Aorta (tissue), 5 donors: ENCODE measurements at places on chromosomes 11 and 22. TPM values are rescaled to one million over a fixed set of nuclear protein-coding genes. Genes with fewer than 3 reads are reported as not detected.

GRCh38 chr11:44754876-44755555 lies 28.3 kb downstream of the TSPAN18 start:
- H3K4me3 ChIP-seq: no peak overlapping the region
- no peaks in the 10 kb centered on the region for H3K36me3 ChIP-seq
- peaks cover 5% of the 10 kb centered on the region for H3K4me1 ChIP-seq

GRCh38 chr11:64067230-64067993 lies 31.7 kb downstream of the FLRT1 start:
- H3K27ac ChIP-seq: no peak overlapping the region
- H3K4me1 ChIP-seq: no peaks in the 10 kb centered on the region
- no peak overlapping the region for H3K4me3 ChIP-seq
- H3K27me3 ChIP-seq: no peaks in the 10 kb centered on the region

DNA sequence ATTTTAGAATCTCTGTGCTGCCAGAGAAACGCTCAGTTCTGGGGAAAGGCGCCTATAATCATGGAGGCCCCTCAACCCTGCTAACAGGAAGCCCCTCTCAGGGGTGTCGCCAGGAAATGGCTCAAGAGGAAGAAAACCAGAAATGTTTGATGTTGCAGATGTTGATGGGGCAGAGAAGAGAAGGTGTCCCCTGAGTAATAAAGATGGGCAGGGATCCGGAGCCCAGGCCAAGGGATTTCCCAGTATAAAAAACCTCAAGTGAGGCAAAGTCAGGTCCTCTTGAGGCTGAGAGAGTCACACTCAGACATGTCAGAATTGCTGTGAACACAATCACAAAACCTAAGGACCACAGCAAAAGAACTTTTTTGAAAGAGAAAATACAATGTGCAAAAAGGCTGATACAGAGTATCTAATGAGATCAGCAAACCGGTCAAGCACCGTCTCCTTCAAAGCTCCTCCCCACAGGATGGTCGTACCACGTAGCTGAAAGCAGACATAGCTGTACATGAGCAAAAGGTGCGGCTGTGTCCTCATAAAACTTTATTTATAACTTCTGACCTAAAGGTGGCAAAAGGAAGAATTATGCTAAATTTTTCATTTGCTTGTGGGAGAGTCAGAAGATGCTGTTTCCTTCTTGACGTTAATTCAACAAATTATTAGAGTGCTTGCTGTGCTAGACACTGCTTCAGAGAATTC lies 12.2 kb downstream of the MOV10L1 start:
- H3K36me3 ChIP-seq: no peaks in the 10 kb centered on the region
- no peaks in the 10 kb centered on the region for H3K27me3 ChIP-seq
- DNase-seq: no peak
- H3K4me3 ChIP-seq: no peak overlapping the region
- no peak overlapping the region for H3K27ac ChIP-seq
- H3K4me1 ChIP-seq: no peaks in the 10 kb centered on the region

DNA sequence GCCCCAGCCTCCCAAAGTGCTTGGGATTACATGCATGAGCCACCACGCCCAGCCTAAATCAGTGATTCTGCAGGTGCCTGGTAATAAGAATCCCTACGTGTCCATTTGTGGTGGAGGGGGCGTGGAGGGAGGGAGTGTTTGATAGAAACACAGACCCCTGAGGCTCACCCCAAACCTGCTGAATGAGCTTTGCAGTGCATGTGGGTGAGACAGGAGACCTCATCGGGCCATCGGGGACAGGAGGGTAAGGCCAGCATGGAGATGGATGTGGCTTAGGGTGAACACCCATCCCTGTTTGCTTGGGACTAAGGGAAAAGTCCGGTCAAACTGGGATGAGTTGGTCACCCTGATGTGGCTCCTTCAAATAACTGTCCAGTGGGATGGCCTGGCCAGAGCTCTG lies 71.3 kb upstream of the ALX4 start:
- no peaks in the 10 kb centered on the region for H3K4me1 ChIP-seq
- DNase-seq: no peak
- no peak overlapping the region for H3K27ac ChIP-seq
- no peak overlapping the region for H3K4me3 ChIP-seq

DNA sequence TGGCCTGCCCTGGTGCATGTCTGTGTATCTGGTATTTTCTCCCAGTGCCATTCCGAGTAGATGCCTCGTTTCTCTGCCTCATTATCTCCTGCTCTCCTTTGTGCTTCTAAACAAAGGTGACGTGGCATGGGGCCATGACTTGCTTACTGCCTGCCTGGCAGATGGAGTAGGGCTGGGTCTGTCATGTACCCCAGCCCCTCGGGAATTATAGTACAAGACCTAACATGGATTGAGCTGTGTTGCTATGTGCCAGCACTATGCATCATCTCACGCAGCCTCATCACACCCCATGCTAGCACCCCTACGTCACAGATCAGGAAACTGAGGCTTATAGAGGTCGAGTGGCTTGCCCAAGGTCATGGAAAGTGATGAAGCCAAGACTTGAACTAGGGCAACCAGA lies 88.1 kb downstream of the GALNT18 start:
- no peak overlapping the region for H3K4me3 ChIP-seq
- H3K36me3 ChIP-seq: no peaks in the 10 kb centered on the region
- no peaks in the 10 kb centered on the region for H3K27me3 ChIP-seq
- no peak overlapping the region for H3K27ac ChIP-seq
- H3K4me1 ChIP-seq: no peaks in the 10 kb centered on the region

DNA sequence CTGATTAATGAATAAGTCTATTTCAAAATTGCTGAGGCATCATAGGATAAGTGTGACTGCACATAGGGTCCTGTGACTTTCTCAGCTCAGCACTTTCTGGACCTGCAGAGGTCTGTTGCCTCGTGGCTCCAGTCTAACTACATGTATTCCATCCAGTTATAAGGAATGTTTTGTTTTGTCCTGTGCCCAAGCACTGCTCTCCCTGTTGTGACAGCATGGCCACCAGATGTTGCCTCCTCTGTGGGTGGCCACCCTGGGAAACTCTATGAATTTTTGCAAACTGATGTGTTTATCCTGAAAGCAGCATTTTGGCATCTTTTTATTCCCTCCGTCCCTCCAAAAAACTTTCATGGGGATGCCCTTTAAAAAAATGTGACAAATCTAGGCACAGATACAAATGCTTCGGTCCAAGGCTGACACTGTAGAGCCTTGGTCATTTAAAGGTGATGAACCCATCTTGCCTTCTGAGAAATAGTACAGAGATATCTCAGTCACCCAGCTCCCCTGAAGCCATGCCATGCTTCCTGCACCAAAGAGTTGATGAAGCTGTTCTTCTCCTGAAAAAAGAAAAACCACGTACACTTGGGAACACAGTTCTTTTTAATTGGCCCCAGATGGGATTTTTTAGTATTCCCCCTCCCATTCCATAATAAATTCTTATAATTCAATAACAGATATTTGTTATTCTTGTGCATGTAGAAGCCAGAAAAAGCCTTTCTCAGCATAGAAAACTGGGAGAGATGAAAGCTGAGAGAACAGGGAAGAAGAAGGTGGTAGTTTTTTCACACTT lies 72.6 kb downstream of the CCDC34 start:
- H3K27me3 ChIP-seq: no peaks in the 10 kb centered on the region
- H3K4me3 ChIP-seq: no peak overlapping the region
- DNase-seq: no peak
- no peaks in the 10 kb centered on the region for H3K4me1 ChIP-seq
- H3K36me3 ChIP-seq: no peaks in the 10 kb centered on the region
- no peak overlapping the region for H3K27ac ChIP-seq

DNA sequence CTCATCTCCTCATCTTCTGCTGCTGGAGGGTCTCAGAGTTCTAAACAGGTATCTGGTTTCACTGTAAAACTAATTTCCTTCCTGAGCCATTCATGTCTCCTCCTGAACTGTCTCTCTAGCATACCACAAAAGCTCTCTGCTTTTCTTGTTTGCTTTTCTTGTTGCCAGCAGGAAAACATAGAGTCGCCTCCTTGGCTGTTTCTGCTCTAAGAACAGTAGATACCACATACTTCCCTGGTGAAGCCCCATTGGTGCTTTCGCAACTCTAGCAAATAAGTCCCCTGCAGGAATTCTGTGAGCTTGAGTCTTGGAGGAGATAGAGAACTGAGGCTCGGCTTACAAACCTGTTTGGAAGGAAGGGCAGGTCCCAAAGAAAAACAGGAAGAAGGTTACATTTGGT lies 7.0 kb downstream of the DIXDC1 start:
- no peaks in the 10 kb centered on the region for H3K36me3 ChIP-seq
- no peak overlapping the region for H3K4me3 ChIP-seq
- H3K27me3 ChIP-seq: no peaks in the 10 kb centered on the region
- H3K27ac ChIP-seq: peak overlapping the region; percentile 90
- DNase-seq: no peak

DNA sequence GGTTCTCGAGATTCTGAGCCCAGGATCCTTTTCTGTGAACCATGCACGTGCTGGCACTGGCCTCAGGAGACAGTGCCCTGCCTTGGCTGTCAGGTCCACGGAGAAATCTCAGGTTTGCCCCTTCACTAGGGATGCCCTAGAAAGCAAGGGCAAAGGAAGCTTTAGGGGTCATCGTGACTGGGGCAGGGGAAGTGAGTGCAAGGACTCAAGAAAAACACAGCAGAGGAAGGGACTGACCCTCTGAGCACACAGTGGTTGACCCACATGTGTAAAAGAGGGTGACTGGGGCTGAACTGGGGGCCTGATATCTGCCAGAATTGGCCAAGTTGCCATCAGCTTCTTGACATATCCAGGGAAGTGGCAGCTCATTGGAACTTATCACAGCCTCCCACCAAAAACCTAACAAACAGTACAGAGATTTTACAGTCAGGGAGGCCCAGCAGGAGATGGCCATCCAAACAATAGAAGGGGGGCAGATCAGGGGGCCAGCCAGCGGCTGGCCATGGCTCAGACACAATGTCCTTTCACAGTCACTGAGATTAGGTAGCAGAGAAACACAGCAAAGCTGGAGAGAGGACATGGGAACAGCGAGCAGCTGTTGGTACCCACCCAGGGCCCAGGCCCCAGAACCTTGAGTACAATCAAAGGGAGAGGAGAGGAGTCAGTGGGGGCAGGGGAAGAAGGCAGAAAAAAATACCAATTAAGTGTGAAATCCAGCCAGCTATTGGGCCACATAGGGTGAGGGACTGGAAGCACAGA lies 4.4 kb downstream of the TMEM121B start:
- no peak overlapping the region for H3K27ac ChIP-seq
- H3K4me3 ChIP-seq: no peak overlapping the region
- H3K27me3 ChIP-seq: no peaks in the 10 kb centered on the region
- no peaks in the 10 kb centered on the region for H3K36me3 ChIP-seq
- H3K4me1 ChIP-seq: no peaks in the 10 kb centered on the region

DNA sequence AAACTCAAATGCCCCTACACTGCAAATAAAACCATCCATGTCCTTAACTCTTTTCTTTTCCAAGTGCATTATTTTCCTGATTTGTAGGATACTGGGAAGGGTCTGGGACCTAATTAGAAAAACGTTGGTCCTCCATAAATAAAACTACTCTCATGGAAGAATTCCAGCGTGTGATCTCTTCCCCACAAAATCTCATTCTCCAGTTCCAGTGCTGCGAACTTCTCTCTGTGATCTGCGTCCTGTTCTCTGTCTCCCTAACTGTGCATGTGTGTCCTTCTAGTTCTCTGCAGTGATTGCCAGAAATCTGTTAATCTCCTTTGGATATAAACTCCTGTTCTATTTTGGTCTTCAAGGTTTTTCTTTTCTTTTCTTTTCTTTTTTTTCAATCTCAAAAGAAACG lies 148.1 kb downstream of the BBOX1 start:
- no peaks in the 10 kb centered on the region for H3K4me1 ChIP-seq
- no peaks in the 10 kb centered on the region for H3K36me3 ChIP-seq
- H3K27ac ChIP-seq: no peak overlapping the region
- no peak overlapping the region for H3K4me3 ChIP-seq

DNA sequence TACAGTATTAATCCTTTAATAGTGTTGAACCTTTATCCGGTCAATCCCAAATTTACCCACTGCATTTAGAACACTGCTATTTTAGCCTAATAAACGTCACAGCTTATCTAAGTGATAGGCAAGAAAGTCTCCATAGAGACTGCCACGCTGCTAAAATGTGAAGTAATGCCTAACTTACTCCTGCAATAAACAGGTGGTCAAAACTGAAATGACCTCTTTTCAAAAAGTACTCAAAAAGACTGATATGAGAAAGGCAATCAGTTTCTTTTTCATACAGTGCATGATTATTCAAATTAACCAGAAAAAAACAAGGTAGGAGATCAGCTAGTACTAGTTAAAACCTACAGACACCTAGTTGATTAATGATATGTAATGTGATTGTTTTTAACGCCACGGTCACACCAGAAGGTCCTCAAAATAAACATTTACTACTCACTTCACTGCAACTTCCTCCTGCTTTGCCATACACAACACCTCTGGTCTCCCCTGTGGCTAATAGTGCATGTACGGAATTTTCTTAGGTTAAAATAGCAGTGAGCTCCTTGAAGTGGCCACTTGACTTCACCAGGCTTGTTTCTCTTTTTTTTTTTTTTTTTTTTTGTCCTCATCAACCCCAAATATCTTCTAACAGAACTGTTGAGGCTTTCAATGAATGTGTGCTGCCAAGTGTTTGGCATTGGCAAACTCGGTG lies 8.8 kb downstream of the ATP5MG start:
- no peaks in the 10 kb centered on the region for H3K27me3 ChIP-seq
- DNase-seq: no peak
- no peak overlapping the region for H3K4me3 ChIP-seq
- H3K4me1 ChIP-seq: no peaks in the 10 kb centered on the region
- H3K27ac ChIP-seq: no peak overlapping the region

- H3K27ac ChIP-seq: no peak overlapping the region
- peaks cover 2% of the 10 kb centered on the region for H3K36me3 ChIP-seq
- no peak overlapping the region for H3K4me3 ChIP-seq
- no peak for DNase-seq
Observed at GRCh38 chr11:116853461-116854073, 16.1 kb upstream of the APOA1 start.

DNA sequence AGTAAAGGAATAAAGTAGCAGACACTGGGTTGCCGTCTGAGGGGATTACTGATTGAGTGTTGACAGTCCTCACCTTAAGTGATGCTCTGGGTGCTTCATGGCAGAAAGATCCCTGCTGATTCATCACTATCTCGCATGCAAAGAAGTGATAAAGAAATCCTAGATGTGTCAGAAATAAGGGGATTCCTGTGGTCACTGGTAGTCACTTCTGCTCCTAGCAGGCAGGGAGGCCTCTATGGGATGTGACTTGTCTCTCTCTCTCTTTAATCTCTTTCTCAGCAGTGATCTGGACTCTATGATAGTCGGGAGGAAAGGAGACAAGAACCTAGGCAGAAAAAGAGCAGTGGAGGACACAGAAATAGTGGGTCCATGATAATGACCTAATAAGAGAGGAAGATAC lies 30.9 kb upstream of the OR56A1 start:
- no peaks in the 10 kb centered on the region for H3K27me3 ChIP-seq
- no peak overlapping the region for H3K4me3 ChIP-seq
- no peak overlapping the region for H3K27ac ChIP-seq
- no peak for DNase-seq

GRCh38 chr11:7640816-7641215 lies 32.5 kb downstream of the CYB5R2 start:
- H3K4me3 ChIP-seq: no peak overlapping the region
- no peaks in the 10 kb centered on the region for H3K4me1 ChIP-seq
- DNase-seq: no peak
- H3K27ac ChIP-seq: no peak overlapping the region

- H3K4me3 ChIP-seq: no peak overlapping the region
- H3K4me1 ChIP-seq: no peaks in the 10 kb centered on the region
- no peak overlapping the region for H3K27ac ChIP-seq
- no peaks in the 10 kb centered on the region for H3K27me3 ChIP-seq
- peaks cover 9% of the 10 kb centered on the region for H3K36me3 ChIP-seq
Observed at GRCh38 chr11:70325824-70326223, 55.3 kb downstream of the PPFIA1 start.

Gene SLC22A6
- not detected for total RNA-seq

Gene TMEM126A
- total RNA-seq: 19.9 TPM

Gene SYT13
- 0.36 TPM for total RNA-seq

Gene LRRC74B
- total RNA-seq: not detected
